CD4-positive, alpha-beta T cell treated with Interleukin-4 for 1 hour (primary cell): ENCODE measurements at places on chromosomes 6 and 20.

- no peak for DNase-seq
These were observed 380.6 kb upstream of the JAG1 start for GRCh38 chr20:11054266-11054993.

DNA sequence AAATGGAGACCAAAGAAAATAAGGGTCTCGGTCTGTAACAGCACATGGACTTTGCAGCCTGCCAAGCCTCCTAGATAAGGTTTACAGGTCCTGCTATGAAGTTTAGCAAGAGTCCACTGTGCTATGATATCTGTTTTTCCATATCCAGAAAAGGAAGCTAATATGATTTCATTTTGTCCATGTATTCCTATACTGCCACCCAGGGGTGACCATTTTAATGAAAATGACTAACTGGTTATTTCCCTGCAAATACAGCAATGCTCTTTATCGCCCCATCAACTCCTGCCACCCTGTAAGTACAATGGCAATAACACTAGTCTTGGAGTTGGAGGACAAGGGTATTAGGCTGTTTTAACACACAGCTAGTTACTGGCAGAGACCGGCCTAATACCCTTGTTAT lies 115.2 kb upstream of the GLP1R start:
- no peak for DNase-seq

GRCh38 chr6:25199544-25199943 lies 79.6 kb upstream of the CARMIL1 start:
- DNase-seq, result no peak

DNA sequence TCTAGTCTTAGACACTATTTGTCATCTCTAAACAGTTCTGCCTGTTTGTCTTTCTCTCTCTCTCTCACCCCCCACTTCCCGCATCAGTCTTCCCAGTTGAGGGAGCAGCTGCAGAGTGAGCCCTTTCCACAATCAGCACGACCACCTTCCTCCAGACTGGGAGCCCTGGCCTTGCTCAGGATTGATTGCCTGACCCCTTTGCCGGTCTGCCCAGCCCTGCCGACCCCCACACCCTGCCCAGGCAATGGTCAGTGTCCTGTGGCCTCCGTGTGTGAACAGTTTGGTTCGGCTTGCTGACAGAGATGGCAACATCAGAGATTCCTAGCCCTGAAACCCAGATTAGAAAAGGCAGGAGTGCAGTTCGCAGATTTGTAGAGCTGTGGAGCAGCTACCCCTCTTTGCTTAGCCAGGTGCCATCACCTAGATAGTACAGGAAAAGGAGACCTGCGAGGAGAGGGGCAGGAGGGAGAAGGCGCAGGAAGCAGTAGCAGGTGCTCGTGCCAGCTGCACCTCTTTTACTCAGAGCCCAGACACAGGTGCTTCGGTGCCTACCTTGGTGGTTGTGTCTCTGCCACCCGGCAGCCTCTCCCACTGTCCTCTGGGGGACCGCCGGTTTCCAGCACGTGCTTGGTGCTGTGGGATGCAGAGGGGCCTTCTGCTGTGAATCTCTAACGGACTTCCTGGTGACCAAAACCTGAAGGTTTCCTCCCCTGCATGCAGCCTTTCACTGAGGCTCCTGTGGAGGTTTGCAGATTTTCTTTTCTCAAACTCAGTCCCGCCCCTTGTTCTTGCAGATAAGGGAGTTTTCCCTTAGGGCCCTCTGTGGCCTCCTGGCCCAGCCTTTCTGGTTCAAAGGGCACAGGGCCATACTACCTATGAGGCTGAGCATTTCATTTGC lies 92.4 kb downstream of the SCML4 start:
- no peak for DNase-seq

DNA sequence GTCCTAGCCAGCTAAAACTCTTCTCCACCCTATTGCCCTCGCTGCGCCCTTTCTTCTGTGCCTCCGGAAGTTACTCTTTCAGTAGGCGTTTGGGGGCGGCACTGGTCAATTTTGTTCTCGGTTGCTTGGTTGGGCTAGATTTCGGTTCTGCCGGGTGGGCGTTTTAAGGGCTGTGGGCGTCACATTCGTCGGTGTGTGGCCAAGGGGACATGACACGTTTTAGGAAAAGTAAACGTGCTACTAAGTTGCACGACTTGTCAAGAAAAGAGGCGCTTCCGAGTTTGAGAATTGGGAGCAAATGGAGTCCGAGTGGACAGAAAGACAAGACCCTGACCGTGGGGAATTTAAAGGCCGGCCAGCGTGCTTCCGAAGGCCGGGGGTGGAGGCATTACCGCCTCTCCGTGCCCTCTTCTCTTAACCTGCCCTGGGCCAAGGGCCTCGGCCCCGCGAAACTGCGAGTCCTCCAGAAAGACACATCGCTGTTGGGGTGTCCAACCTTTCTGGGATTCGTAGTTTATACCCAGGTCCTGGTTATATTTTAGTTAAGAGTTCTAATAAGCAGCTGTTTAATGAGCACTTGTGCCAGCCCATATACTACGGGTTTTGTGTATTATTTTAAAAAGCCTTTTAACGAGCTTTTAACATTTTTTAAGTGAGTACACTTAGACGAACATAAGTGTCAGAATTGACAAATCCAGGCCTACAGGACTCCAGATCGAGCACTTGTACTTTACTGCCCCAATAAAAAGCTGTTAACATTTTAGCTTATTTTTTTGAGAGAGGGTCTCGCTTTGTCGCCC lies 664 bp upstream of the BAG6 start:
- no peak for DNase-seq

- no peak for DNase-seq
These were observed 20.8 kb upstream of the SLCO4A1 start for GRCh38 chr20:62621251-62622110.

- no peak for DNase-seq
These were observed at the start of gene ADGRF4 for GRCh38 chr6:47698342-47698787. Gene ADGRF4, plus strand, starts transcription at chr6:47698580. Its CDS starts 8,666 bp downstream, at chr6:47707246.
